ENCODE measurements at places on chromosomes 5 and 9.

DNA sequence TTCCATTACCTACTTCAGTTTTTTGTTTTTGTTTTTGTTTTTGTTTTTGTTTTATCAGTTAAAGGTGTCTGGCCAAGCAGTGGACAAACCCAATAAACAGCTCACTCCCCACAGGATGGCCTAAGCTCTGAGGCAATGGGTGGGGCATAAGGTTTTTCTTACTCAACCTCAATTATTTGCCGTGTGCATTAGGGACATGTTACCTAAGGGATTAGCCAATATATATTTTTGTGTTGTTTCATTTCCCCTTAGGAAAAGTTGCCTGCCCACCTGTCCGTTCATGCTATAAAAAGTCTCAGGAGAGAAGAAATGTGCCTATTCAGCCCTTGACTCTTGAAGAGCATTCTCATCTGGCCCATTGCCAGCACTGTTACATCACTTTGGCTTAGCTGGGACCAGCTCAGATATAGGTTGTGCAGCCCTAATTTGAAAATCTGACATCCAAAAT, 7.3 kb downstream of the SH3RF2 start:
- peak; percentile 34 for DNase-seq

- no peak for DNase-seq
These were observed 44.4 kb upstream of the APC start for GRCh38 chr5:112693301-112693700.

GRCh38 chr5:149886692-149887470, 57.7 kb downstream of the PDE6A start:
- DNase-seq = no peak

- no peak for DNase-seq
These were observed 59.3 kb downstream of the SNX30 start for GRCh38 chr9:112809906-112810305.

- no peak for DNase-seq
These were observed 4.8 kb downstream of the CWC27 start for GRCh38 chr5:64773533-64773932.

DNA sequence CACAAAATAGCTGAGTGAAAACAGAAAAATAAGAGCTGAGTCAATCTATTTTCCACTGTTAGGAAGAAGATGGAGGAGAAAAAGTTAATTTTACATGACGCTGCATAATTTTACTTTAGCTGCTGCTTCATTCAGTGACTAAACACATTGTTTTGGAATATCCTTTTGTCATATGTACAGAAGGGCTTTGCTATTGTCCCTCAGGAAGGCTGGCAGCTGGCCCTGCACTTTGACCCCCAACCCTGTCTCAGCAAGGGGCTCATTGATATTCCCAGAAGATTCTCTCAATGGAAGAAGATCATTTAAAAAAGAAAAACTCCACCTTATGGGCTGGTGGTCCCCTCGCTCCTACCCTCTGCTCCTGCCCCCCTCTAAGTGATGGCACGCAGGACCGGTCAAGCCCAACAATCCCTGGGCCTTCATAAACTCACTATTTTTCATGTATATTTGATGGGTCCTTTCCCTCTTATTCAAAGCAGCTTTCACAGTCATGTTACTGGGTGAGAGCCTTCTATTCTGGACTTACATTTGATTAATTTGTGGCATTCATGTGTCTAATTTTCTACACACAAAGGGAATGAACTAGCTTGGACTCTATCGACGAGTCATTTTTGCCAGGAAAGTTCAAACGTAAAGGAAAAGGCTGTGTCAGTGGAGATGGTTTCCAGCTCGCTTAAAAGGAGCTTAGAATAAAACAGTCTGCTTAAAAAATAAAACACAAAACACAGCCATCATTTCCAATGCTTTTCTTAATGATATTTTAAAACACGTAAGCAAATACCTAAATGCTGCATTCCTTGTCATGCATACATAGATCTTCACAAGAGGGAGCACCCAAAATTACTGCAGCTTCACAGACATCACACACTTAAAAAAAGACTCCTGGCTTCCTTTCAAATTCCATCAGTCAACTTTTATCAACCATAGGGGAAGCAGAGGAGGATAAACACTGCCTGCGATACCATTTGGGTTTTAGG, 104.7 kb downstream of the EFNA5 start:
- DNase-seq = no peak

GRCh38 chr5:105953616-105954015, 1717.1 kb downstream of the EFNA5 start:
- DNase-seq = no peak
